ENCODE measurements at places on chromosomes 16 and 17.

DNA sequence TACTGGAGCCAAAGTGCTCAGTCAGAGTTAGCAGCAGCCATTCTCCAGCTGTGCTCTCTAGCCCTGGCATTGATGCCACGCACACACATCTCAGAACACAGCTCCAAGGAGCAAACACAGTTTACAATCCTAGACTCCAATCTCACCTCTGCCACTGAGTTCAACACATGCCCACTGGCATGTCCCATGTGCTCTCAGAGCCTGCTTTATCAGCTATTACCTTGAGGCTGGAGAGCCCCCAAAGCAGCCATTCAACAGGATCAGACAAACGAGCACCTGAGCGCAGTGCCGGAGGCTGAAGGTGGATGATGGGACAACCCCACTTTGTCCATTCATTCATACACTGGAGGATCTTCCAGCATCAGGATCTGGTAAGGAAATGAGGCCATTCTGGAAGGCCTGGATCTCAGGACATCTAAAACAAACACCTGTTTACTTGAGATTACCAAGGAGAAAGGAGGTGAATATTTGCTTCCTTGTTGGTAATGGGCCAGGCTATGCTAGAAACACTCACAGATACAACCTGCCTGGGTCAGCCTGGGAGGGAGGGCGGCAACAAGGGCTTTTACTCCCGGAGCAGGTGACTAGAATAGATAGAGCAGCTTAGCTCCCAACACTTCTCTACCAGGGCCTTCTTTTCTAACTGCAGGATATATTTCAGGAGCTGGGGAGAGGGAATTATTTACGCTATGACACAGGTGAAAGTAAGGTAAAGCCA, 25.4 kb downstream of the RANBP10 start:
- DNase-seq = no peak

GRCh38 chr17:83067071-83067717, 12.2 kb upstream of the METRNL start:
- no peak for DNase-seq

DNA sequence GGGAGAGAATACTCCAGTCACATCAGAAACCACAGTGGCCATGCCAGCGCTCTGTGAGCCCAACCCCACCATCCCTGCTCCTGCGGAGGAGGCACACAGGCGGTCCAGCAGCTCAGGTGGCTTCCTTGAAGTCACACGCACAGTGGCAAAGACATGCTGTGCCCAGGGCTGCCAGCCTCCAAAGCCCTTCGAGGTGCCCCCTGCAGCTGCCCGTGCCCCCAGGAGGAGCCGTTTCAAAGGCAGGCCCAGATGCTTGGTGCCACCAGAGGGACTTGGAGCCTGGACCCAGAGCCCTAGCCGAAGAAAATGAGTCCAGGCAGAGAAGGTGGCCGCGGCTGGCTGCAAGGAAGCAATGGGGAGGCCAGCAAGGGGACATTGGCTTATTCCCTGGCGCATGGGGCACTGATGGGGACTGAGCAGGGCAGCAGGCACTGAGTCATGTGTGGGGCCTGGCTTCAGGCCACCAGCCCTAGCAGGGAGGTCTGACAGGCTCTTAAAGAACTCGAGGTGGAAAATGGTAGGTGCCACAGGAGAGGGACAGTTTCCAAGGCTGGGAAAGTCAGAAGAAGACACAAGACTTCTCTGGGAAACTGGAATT, 17.2 kb upstream of the CACNG1 start:
- DNase-seq = no peak

GRCh38 chr17:39716879-39717536, 13.3 kb downstream of the MIEN1 start:
- no peak for DNase-seq

DNA sequence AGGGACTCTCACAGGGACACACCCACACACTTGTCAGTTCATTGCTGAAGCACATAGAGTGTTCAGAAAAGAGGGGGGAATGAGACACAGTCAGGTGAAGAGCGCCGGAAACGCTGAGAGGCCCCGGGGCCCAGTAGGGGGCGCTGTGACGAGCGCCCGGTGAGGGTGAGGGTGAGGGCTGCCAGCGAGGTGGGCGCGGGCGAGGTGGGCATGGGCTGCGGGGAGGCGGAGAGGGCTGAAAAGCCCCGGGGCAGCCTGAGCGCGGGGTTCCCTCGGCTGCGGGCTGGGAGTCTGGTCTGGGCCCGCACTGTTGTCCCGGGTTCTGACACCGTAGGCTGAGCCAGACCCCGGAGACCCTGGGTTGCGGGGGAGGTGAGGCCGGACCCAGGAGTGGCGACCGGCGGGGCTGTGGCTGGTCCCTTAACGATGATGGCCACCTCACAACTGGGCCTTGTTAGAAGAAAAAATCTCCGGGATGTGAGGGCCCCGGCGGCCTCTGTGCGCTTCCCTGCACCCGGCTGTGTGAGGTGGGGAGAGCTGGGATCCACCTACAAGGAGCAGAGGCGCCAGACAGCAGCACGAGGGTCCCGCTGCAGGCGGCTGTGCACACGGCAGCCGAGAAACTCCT, 91.4 kb downstream of the C16orf78 start:
- DNase-seq = no peak

GRCh38 chr17:9473711-9474110, 101.9 kb downstream of the STX8 start:
- no peak for DNase-seq

GRCh38 chr16:85316321-85316919, 204.1 kb upstream of the CIBAR2 start:
- peak; percentile 38 for DNase-seq
